ENCODE measurements at places on chromosomes 3 and 15. TPM values are rescaled to one million over a fixed set of nuclear protein-coding genes. Genes with fewer than 3 reads are reported as not detected.

GRCh38 chr3:78614486-78614885 lies 1153.3 kb downstream of the ROBO1 start:
- H3K4me3 ChIP-seq, result no peak overlapping the region
- DNase-seq, result no peak
- no peaks in the 10 kb centered on the region for H3K36me3 ChIP-seq
- H3K4me1 ChIP-seq, result no peaks in the 10 kb centered on the region
- H3K27ac ChIP-seq, result no peak overlapping the region

DNA sequence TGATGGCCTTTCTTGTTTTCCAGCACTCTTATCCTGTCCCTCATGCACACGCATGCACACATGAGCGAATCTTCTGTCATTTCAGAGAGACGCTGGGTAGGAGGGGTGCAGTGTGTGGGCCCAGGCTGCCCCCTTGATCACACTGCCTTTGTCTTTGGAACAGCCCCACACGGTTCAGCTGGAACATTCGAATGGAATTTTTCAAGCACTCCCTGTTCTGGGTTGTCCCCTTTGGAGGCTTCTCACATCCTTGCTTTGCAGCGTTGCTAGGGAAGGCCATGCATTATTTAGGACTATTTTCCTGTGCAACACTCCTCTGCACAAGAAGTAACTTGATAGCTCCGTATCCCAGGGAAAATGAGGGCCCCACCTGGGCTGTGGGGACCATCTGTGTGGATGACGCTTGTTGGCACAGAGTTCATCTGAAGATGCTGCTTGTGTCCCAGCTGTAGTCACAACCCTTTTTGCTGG lies 78.4 kb downstream of the SPSB4 start:
- H3K27ac ChIP-seq, result no peak overlapping the region
- no peak overlapping the region for H3K4me3 ChIP-seq
- DNase-seq, result no peak
- no peaks in the 10 kb centered on the region for H3K4me1 ChIP-seq

SLC2A2 gene
- total RNA-seq, result 0.19 TPM

SST gene
- total RNA-seq, result not detected

DNA sequence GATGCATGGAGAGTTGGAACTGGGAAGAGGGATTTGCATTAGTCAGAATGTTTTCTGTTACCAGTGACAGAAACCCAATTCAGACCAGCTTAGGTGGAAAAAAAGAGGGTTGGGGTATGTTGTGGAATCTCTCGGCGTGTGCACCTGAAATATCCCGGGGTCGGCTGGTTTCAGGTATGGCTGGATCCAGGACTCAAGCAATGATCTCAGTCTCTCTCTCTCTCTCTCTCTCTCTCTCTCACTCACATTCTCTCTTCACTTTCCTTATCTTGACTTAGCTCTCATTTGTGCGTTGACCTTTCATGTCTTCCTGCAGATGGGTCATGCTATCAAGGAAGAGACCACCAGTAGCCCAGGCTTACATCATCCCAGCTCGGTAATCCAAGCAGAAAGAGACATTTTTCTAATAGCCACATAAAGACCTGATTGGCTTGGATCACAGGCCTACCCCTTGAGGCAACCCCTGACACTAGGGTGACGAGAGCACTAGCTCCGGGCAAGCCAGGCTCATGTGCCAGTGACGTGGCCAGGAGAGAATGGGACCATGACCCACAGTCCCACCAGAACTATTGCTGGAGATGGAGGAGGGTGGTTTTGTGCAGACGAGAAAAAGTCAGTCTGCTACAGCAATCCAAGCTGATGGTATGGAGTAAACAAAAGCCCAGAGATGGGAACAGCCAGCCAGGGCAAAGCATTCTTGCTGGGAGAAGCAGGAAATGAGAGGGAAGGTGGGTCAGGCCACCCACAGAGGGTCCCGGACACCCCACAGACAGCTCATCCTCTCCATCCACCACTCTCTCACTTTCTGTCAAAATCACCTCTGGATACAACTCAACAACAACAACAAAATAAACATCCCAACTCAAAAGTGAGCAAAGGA lies 91.7 kb downstream of the CHSY1 start:
- no peak overlapping the region for H3K4me3 ChIP-seq
- DNase-seq, result no peak
- no peaks in the 10 kb centered on the region for H3K27me3 ChIP-seq
- H3K4me1 ChIP-seq, result peaks cover 17% of the 10 kb centered on the region
- no peak overlapping the region for H3K27ac ChIP-seq
- no peaks in the 10 kb centered on the region for H3K36me3 ChIP-seq

DNA sequence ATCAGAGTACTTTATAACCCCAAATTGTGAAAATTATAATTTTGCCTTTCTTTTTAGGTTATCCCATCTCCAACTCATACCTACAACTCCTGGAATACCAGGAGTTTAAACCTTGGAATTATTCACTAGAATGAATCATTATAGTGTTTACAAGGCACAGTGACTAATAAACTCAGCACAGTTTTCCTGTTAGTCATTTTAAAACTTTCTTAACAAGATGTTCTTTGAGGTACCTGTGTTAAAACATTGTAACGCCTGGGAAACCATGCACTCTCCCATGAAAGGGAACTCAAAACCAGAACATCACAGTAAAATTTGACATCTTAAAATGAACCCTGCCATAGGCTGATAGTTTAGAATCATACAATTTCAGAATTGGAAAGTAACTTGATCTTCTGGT lies 132.4 kb upstream of the OSTN start:
- no peaks in the 10 kb centered on the region for H3K36me3 ChIP-seq
- no peak overlapping the region for H3K27ac ChIP-seq

GRCh38 chr15:98755781-98756180 lies 107.4 kb downstream of the IGF1R start:
- no peak overlapping the region for H3K27ac ChIP-seq
- no peaks in the 10 kb centered on the region for H3K36me3 ChIP-seq
- H3K4me3 ChIP-seq, result no peak overlapping the region
- no peaks in the 10 kb centered on the region for H3K4me1 ChIP-seq
- no peak for DNase-seq

DNA sequence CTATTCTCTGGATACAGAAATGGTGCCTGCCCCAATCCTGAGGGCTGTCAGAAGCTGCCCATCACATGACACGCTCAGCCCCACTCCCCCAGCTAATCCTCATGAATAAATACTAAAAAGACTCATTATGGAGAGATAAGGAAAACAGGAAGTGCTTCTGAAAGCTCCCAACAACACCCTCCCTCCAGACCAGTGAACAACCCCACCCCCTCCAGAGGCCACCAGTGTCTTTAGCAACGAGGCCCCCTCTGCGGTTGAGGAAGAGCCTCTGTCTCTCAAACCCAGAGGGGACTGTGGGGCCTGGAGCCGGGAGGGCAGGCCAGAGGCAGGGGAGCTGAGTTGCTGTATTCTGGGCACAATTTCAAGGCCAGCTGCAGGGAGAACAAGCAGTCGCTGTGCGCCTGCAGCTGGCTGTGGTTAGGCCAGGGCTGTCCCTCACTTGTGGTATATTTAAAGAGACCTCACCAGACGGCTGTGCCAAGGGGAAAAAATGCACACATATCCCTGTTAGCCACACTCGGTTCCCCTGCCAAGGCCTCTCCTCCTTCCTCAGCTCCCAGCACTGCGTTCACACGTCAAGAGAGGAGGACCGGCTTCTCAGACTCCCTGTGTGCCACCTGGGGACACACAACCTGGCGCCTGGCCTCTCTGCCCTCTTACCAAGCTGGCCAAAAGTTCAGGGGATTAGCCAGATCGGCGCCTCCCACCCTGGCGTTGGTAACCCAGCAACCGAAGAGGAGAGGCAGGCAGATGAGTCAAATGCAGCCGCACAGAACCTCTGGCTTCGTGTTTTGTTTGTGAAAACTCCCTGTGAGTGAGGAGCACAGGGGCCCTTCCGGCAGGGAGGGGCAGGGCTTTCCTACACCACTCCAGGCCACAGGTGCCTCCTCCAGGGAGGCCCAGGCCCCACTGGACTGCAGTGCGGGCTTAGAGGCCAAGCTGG lies 101.2 kb upstream of the ETV5 start:
- DNase-seq, result no peak
- H3K27ac ChIP-seq, result no peak overlapping the region

DNA sequence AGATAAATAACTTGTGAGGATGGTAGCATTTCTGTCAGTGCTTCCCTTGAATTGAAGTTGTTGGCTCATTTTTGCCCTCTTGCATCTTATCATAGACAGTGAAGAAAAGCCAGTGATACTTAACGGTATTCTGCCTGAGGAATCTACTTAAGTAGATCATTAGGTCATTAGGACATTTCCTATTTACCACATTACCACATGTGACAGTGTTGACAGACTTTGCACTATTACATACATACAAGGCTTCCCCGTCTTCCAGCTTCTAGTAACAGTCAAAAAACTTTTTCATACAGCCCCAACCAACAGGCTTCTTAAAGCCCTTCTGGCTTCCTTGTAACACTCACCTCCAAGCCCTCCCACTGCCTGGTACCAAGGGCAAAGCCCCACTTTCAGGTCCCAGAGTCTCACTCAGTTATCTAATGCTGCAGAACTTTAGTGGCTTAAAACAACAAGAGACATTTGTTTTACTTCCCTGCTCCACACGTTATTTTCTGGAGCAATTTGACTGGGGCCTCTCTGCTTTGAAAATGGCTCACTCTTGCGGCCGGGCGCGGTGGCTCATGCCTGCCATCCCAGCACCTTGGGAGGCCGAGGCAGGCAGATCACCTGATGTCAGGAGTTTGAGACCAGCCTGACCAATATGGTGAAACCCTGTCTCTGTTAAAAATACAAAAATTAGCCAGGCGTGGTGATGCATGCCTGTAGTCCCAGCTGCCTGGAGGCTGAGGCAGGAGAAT lies 40.0 kb downstream of the ASB7 start:
- H3K4me1 ChIP-seq, result no peaks in the 10 kb centered on the region
- no peaks in the 10 kb centered on the region for H3K36me3 ChIP-seq
- H3K27ac ChIP-seq, result no peak overlapping the region

HRH1 gene
- not detected for total RNA-seq

STAC gene
- total RNA-seq, result not detected

- H3K27me3 ChIP-seq, result no peaks in the 10 kb centered on the region
- no peak overlapping the region for H3K27ac ChIP-seq
- peaks cover 9% of the 10 kb centered on the region for H3K4me1 ChIP-seq
- no peak overlapping the region for H3K4me3 ChIP-seq
- H3K36me3 ChIP-seq, result peaks cover 10% of the 10 kb centered on the region
Measured at GRCh38 chr3:126986001-126986400, 3.1 kb downstream of the PLXNA1 start.

GRCh38 chr3:189338366-189338765 lies 166.6 kb downstream of the TPRG1 start:
- H3K27me3 ChIP-seq, result no peaks in the 10 kb centered on the region
- no peaks in the 10 kb centered on the region for H3K4me1 ChIP-seq
- no peak for DNase-seq
- no peak overlapping the region for H3K4me3 ChIP-seq
- H3K36me3 ChIP-seq, result no peaks in the 10 kb centered on the region

LYZL4 gene
- total RNA-seq, result not detected

DNA sequence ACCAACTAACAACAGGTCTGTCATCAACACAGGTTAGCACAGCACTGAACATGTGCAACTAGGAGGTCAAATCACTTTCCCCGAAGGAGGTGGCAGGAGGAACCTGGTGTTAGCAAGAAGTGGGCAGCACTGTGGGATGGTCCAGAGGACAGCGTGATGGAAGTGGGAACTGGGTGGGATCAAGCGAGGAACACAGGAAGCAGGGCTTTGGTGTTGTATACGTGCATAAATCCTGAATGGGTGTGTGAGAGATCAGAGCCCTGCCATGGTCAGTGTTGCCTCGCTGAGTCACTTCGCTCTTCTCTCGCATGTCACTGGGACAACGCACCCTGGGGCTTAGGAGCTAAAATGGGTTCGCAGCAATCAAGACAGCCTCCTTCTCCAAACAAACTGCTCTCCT lies 62.1 kb downstream of the MOBP start:
- H3K27ac ChIP-seq, result no peak overlapping the region
- DNase-seq, result no peak
- H3K36me3 ChIP-seq, result no peaks in the 10 kb centered on the region
- H3K4me3 ChIP-seq, result no peak overlapping the region
- H3K4me1 ChIP-seq, result no peaks in the 10 kb centered on the region

- no peaks in the 10 kb centered on the region for H3K36me3 ChIP-seq
- H3K4me1 ChIP-seq, result peaks cover 4% of the 10 kb centered on the region
- no peak overlapping the region for H3K4me3 ChIP-seq
- no peak overlapping the region for H3K27ac ChIP-seq
- no peak for DNase-seq
- no peaks in the 10 kb centered on the region for H3K27me3 ChIP-seq
Measured at GRCh38 chr3:33791477-33792166, 6.8 kb upstream of the PDCD6IP start.

- DNase-seq, result no peak
- H3K4me3 ChIP-seq, result no peak overlapping the region
- H3K4me1 ChIP-seq, result no peaks in the 10 kb centered on the region
- H3K27ac ChIP-seq, result no peak overlapping the region
Measured at GRCh38 chr15:65937476-65937875, 68.2 kb downstream of the RAB11A start.

EFCC1 gene
- not detected for total RNA-seq

CEP19 gene
- 1.9 TPM for total RNA-seq

GRCh38 chr3:166837535-166837934 lies 542.6 kb downstream of the ZBBX start:
- H3K4me1 ChIP-seq, result no peaks in the 10 kb centered on the region
- H3K36me3 ChIP-seq, result no peaks in the 10 kb centered on the region
- H3K27ac ChIP-seq, result no peak overlapping the region
- no peaks in the 10 kb centered on the region for H3K27me3 ChIP-seq

DNA sequence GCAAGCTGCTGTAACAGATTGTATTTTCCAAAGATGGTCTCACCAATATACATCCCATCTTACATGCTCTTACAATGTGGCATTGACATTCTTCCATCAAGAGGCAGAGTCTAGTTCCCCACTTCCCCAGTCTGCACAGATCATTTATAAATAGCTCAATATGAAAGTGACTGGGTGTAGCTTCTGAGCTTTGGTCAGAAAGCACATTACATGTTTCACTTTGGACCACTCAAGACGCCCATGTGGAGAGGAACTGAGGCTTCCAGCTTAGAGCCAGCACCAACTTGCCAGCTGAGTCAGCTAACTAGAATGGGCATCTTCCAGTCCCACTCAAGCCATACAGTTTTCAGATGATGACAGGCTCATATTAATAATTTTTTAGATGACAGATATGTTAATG lies 45.5 kb downstream of the GREM1 start:
- DNase-seq, result peak; percentile 13
- H3K4me3 ChIP-seq, result no peak overlapping the region
- no peak overlapping the region for H3K27ac ChIP-seq

PROK2 gene
- not detected for total RNA-seq

- H3K27me3 ChIP-seq, result no peaks in the 10 kb centered on the region
- no peaks in the 10 kb centered on the region for H3K36me3 ChIP-seq
- no peak overlapping the region for H3K4me3 ChIP-seq
- no peak for DNase-seq
- no peaks in the 10 kb centered on the region for H3K4me1 ChIP-seq
Measured at GRCh38 chr3:20772869-20773268, 586.9 kb upstream of the SGO1 start.

PPCDC gene
- total RNA-seq, result 43.3 TPM

DNA sequence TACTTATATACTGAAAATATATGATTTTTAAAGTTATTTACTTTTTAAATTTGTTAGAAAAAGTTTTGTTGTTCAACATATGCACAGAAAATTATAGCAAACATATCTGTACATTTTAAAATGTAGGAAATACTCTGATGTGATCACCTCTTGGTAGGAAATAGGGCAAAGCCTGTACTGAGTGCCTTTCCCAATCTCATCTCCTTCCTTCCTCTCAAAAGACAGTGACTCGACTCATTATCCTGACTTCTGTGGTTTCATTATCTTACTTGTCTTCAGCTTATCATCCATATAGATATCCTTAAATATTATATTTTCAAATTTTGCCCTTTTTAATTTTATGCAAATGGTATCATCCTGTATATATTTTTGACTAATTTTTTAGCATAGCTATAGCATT lies 18.4 kb upstream of the ALCAM start:
- no peaks in the 10 kb centered on the region for H3K36me3 ChIP-seq
- no peak for DNase-seq
